Endothelial cell of umbilical vein (primary cell): ENCODE measurements at places on chromosomes 5 and 9. TPM values are rescaled to one million over a fixed set of nuclear protein-coding genes. Genes with fewer than 3 reads are reported as not detected.
A peak's percentile ranks its signal among the peaks of the same experiment; 100 is the strongest.

GRCh38 chr5:91384671-91385430, 1.7 kb upstream of the ARRDC3 start:
- H3K27ac ChIP-seq, result peak overlapping the region; percentile 96
- H3K4me1 ChIP-seq, result peaks cover 11% of the 10 kb centered on the region
- no peaks in the 10 kb centered on the region for H3K36me3 ChIP-seq
- peak; percentile 94 for DNase-seq
- peak overlapping the region; percentile 26 for H3K4me3 ChIP-seq
- H3K27me3 ChIP-seq, result no peaks in the 10 kb centered on the region

DNA sequence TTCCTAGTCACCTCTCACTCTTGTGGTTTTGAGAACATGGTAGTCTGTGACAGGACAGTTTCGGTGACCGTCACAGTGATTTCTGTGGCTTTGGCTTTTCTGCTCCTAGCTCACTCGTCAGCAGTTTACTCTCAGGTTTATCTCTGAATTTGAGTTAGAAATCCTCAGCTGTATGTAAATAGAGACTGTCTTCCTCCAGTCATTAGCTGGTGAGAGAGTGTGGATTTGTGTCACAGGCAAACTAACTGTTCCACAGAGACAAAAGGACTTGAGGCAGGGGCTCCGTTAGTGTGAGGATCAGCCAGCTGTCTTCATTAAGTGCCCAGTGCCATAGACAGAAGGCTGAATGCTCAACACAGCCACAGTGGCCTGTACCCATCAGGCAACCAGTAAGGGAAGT, 131.4 kb downstream of the CD180 start:
- no peaks in the 10 kb centered on the region for H3K27me3 ChIP-seq
- no peak overlapping the region for H3K27ac ChIP-seq
- peaks cover 45% of the 10 kb centered on the region for H3K4me1 ChIP-seq
- no peak for DNase-seq
- no peak overlapping the region for H3K4me3 ChIP-seq

The ADGRV1 gene
- 0.11 and 0.12 TPM in 2 replicates for total RNA-seq

DNA sequence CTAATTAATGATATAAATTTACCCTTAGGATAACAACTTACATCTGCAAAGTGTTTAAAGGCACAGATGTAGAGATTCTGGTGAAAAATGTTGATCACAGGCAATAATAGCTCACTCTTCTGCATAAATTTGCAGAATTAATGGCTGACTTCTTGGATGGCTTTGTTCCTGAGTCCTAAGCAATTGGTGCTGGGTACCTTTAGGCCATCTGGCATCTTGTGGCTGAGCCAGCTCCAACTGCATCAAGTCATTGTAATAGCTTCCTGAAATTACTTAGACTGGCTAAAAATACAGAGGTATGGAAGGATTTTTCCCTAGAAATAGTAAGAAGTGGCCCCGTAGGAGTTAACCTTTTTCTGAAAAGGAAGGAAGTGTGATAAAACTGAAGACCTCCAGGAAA, 118.3 kb upstream of the MINAR2 start:
- H3K4me1 ChIP-seq, result no peaks in the 10 kb centered on the region
- no peak overlapping the region for H3K4me3 ChIP-seq
- no peaks in the 10 kb centered on the region for H3K36me3 ChIP-seq
- H3K27me3 ChIP-seq, result no peaks in the 10 kb centered on the region
- no peak for DNase-seq

DNA sequence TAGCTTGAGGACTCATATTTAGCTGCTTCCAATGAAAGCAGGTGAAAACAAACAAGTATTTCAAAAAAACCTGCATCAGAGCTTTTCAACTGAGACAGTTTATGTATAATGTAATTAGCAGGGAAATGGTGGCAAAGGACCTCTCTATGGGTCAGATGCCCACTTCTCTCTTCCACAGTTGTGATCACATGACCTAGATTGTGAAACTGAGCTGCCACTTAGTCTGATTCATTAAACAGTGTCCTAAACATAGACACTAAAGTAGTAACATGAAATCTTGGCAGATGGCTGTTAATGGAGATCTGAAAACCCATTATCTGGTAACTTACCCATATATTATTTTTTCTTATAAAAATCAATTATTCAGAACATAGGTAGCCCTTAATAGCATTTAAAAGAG, 663.6 kb upstream of the RIOK2 start:
- DNase-seq, result no peak
- no peak overlapping the region for H3K27ac ChIP-seq
- H3K27me3 ChIP-seq, result no peaks in the 10 kb centered on the region

The TRAF1 gene
- total RNA-seq, result 1.4 and 2.0 TPM in 2 replicates

The GNA14 gene
- total RNA-seq, result 3.0 and 3.3 TPM in 2 replicates

DNA sequence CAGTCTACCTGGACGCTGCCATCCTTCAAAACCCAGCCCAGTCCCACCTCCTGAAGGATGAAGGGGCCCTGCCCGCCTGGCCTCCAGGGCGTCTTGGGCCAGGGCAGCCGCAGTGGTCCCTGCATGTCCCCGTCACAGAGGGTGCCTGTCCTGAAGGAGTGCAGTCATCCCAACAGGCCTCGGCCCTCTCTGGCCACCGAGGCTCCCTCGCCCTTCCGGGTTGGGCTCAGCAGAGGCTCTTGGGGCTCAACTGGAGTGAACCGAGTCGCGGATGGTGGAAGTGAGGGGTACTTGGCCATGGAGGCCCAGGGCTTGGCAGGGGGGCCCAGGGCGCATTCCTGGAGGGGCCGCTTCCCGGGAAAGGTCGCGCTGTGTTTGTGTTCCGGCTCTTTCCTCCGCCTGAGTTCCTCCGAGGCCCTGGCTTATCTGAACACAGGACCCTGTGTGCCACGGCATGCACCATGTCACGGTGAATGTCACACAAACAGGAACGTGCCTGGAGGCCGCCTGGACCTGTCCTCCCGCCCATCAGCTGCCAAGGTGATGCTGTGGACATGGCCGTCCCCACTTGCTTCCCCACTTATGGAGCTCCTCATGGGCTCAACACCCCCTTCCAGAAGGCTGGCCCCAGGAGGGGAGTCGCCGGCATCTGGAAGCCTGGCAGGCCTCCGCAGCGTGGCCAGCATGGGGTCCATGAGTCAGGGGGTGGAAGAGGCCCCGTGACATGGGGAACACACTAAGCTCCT, 25.7 kb upstream of the OBP2B start:
- H3K4me1 ChIP-seq, result peaks cover 19% of the 10 kb centered on the region
- H3K27me3 ChIP-seq, result no peaks in the 10 kb centered on the region
- H3K27ac ChIP-seq, result peak overlapping the region; percentile 74
- no peak for DNase-seq
- H3K4me3 ChIP-seq, result no peak overlapping the region

DNA sequence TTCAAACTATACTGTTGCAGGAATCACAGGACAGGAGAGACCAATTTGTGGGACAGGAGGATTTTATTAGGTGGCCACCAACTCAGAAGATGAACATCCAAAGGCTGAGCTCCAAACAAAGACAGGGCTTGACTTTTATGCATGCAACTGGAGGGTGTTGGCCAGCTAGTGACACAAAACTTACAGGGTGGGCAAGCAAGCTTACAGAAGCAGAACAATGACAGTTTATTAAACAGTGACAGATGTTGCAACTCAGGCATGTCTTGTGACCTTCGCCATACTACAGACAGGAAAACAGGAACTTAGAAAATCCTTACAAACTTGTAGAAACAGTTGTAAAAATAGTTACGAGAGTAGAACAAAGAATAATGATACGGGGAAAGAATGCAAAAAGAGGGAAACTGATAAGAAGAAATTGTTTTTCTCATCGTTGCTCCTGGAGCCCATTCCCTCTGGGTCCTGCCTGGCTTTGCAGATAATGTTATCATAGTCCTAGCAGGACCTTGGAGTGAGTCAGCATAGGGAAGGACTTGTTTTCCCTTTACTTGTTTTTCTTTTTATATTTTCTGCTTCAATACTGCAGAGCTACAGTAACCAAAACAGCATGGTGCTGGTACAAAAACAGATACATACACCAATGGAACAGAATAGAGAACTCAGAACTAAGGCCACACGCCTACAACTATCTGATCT, 2083.0 kb upstream of the ACO1 start:
- no peaks in the 10 kb centered on the region for H3K4me1 ChIP-seq
- H3K36me3 ChIP-seq, result no peaks in the 10 kb centered on the region
- no peak overlapping the region for H3K4me3 ChIP-seq
- H3K27me3 ChIP-seq, result no peaks in the 10 kb centered on the region
- H3K27ac ChIP-seq, result no peak overlapping the region

The FBP1 gene
- total RNA-seq, result 2.2 and 3.8 TPM in 2 replicates

The SLC6A18 gene
- not detected in 2 replicates for total RNA-seq

- H3K27ac ChIP-seq, result no peak overlapping the region
- no peaks in the 10 kb centered on the region for H3K4me1 ChIP-seq
- no peak for DNase-seq
- no peaks in the 10 kb centered on the region for H3K27me3 ChIP-seq
- H3K36me3 ChIP-seq, result no peaks in the 10 kb centered on the region
Measured at GRCh38 chr5:56251440-56251839, 18.3 kb upstream of the ANKRD55 start.

- H3K27me3 ChIP-seq, result no peaks in the 10 kb centered on the region
- no peak overlapping the region for H3K4me3 ChIP-seq
- H3K27ac ChIP-seq, result no peak overlapping the region
Measured at GRCh38 chr9:87973122-87973521, 1.2 kb downstream of the CDK20 start.

DNA sequence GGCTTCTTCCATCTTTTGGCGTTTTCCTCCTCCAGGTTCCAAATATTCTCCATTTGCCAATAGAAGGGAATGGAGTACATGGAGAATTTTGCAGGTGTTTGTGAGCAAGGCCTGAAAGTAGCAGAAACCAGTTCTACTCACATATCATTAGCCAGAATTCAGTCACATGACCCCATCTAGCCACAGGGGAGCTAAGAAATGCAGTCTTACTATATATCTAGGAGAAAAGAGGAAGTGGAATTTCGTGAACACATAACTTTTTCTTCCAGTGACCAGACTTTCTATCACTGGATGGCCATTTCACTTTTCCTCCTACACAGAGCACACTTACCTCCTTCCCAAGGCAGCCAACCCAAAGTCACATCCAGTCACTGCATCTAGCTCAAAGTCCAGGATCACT, 55.1 kb downstream of the LOX start:
- H3K36me3 ChIP-seq, result peaks cover 2% of the 10 kb centered on the region
- no peak overlapping the region for H3K27ac ChIP-seq
- H3K27me3 ChIP-seq, result no peaks in the 10 kb centered on the region
- no peak overlapping the region for H3K4me3 ChIP-seq
- no peaks in the 10 kb centered on the region for H3K4me1 ChIP-seq

DNA sequence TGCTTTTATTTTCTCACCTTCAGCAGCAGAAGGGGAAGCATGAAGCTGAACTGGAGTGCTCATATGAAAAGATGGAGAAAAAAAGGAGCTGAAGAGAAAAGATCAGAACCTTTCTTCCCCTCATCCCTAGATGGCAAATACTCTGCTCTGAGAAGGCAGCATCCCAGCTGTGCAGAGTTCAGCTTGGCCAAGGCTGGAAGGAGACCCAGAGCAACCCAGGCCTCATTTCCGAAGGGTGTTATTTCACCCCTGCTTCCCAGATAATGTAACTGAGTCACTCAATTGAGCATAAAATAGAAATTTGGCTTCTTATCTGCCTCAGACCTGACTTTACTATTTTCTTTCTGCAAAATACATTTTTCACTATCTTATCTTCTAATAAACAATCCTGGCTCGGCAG, 489.9 kb upstream of the BRINP1 start:
- no peak for DNase-seq
- H3K4me3 ChIP-seq, result no peak overlapping the region
- H3K27ac ChIP-seq, result no peak overlapping the region
- no peaks in the 10 kb centered on the region for H3K4me1 ChIP-seq

- no peaks in the 10 kb centered on the region for H3K4me1 ChIP-seq
- no peak for DNase-seq
- no peak overlapping the region for H3K4me3 ChIP-seq
- no peaks in the 10 kb centered on the region for H3K36me3 ChIP-seq
- no peaks in the 10 kb centered on the region for H3K27me3 ChIP-seq
Measured at GRCh38 chr9:117491491-117491890, 76.6 kb upstream of the ASTN2 start.

The BASP1 gene
- total RNA-seq, result 79.3 and 102 TPM in 2 replicates

The NR4A3 gene
- 0.22 and 0.23 TPM in 2 replicates for total RNA-seq

DNA sequence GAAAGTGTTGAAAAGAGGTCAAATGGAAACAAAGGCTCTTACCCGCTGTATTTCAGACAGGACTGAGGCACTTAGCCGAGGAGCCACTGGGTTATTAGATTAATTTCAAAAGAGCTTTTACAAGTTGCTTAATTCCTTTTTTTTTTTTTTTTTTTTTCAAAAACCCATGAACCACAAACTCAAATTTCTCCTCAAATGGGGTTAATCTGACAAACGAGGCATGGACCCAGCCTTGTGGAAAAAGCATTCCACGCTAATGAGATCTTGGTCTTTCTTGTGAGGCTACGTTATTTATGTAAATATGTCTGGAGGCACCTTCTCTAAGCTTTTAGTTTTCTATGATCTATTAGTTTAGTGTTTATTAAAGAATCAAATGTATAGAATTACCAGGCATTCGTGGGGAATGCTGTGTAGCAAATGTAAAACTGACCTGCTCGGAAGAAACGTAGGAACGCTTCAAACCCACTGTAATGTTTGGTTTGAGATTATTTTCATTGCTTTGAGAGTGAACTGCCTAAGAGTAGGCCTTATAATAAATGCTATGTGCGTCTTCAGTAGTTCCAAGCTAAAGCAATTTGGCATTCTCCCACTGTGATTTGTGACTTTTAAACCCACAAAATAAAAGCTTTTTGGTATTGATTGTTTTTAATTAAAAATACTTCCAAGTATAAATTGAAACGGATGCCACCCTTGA, 134.7 kb downstream of the CDH6 start:
- H3K4me3 ChIP-seq, result no peak overlapping the region
- H3K36me3 ChIP-seq, result no peaks in the 10 kb centered on the region
- no peaks in the 10 kb centered on the region for H3K27me3 ChIP-seq
- H3K27ac ChIP-seq, result no peak overlapping the region

The BTNL3 gene
- not detected in 2 replicates for total RNA-seq

- H3K36me3 ChIP-seq, result no peaks in the 10 kb centered on the region
- H3K27me3 ChIP-seq, result no peaks in the 10 kb centered on the region
- H3K4me1 ChIP-seq, result no peaks in the 10 kb centered on the region
- no peak overlapping the region for H3K4me3 ChIP-seq
- no peak overlapping the region for H3K27ac ChIP-seq
- no peak for DNase-seq
Measured at GRCh38 chr9:90460220-90460619, 182.4 kb downstream of the DIRAS2 start.

GRCh38 chr5:152004095-152004494, 79.4 kb upstream of the GLRA1 start:
- no peak for DNase-seq
- H3K36me3 ChIP-seq, result no peaks in the 10 kb centered on the region
- H3K27ac ChIP-seq, result no peak overlapping the region
- no peaks in the 10 kb centered on the region for H3K4me1 ChIP-seq
- no peaks in the 10 kb centered on the region for H3K27me3 ChIP-seq

- no peak overlapping the region for H3K4me3 ChIP-seq
- H3K4me1 ChIP-seq, result no peaks in the 10 kb centered on the region
- DNase-seq, result no peak
- H3K36me3 ChIP-seq, result no peaks in the 10 kb centered on the region
Measured at GRCh38 chr5:60598424-60598823, 101.5 kb downstream of the DEPDC1B start.

DNA sequence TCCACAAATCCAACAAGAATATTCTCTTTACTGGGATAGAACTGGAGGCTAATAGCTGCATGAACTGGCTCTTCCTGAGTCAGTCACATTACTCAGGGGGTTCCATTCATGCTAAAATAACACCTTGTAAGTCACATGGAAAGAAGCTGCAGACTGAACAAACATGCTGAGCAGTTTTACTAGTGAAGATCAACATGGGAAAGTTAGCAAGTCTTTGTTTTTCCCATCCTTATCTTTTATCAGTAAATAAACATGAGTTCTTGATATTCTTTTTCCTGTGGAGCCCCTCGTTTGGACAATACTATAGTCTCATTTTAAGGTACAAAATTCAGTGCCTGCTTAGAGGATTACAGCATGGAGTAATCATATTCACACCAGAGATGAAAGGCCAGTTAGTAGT, 43.7 kb upstream of the TEK start:
- peak overlapping the region; percentile 26 for H3K27ac ChIP-seq
- DNase-seq, result peak; percentile 86
- no peaks in the 10 kb centered on the region for H3K27me3 ChIP-seq
